ENCODE measurements at places on chromosomes 3 and 15.

- DNase-seq, result no peak
These were observed 21.8 kb upstream of the HES1 start for GRCh38 chr3:194114123-194114522.

DNA sequence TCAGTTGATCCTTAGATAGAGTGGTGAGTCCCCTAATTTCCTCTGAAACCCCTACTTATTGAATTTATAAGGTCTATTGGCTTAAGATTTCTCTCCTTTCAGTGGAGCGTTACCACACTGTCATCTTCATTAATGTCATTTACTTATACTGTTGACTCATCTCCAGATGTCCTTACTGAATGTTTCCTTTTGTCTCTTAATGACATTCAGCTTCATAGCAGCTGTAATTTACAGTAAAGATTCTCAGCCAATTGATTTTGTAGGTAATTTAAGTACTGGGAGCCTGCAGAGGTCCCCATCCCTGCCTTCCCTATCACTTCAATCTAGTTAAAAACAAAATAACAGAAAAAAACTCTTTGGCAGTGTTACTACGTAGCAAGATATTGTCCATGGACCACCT lies 18.8 kb downstream of the STX19 start:
- DNase-seq, result no peak

GRCh38 chr15:94247789-94248638 lies 16.7 kb downstream of the MCTP2 start:
- no peak for DNase-seq

GRCh38 chr3:72665701-72666446 lies 182.4 kb downstream of the SHQ1 start:
- peak; percentile 67 for DNase-seq

DNA sequence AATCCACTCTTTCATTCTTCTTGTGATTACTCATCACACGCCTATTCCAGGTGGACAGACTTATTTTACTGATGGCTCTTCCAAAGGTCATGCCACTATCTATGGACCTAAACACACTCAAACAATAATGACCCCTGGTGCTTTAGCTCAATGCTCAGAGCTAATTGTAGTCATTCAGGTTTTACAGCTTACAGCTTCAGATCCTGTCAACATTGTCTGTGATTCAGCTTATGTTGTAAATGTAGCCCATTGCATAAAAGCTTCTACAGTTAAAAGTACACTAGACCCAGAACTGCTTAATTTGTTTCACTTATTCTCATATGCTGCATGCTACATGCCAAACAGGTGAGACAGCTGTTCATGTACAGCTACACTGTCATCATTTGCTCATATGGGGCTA lies 49.2 kb downstream of the LSM3 start:
- no peak for DNase-seq

DNA sequence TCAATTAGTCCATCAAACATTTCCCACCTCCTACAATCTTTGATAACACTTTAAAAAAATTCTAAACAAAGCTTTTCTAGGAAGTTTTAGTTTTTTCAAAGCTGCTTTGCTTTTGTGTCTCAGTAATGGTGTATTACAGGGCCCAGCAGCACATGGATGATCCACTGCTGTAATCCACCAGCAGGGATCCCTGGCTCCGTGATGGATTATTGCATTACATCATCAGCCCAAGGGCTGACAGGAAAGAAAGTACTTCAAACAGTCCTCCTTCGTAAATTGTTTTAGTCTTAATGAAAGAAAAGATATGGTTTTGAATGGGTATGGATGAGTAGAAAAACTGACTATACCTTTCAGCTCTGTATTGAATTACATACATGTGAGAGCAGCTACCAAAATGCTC lies 688.9 kb upstream of the NAALADL2 start:
- DNase-seq, result no peak

DNA sequence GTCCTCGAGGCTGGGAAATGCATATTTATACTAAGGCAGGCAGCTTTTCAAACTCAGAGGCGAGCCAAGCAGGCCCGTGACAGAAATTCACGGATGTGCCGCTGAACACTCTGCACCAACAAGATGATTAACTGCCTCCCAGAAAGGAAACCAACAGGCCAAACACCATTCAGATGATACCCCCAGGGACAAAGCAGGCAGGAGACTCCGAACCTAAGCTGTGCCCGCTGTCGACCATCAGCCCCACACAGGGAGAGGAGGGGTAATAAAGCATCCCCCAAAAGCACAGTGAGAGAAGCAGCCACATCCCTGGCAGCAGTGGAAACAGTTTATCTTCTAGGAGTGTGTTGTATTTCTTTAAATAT lies 31.8 kb downstream of the ADAMTS17 start:
- DNase-seq, result no peak

GRCh38 chr3:173275740-173276139 lies 121.8 kb upstream of the NLGN1 start:
- peak; percentile 17 for DNase-seq

DNA sequence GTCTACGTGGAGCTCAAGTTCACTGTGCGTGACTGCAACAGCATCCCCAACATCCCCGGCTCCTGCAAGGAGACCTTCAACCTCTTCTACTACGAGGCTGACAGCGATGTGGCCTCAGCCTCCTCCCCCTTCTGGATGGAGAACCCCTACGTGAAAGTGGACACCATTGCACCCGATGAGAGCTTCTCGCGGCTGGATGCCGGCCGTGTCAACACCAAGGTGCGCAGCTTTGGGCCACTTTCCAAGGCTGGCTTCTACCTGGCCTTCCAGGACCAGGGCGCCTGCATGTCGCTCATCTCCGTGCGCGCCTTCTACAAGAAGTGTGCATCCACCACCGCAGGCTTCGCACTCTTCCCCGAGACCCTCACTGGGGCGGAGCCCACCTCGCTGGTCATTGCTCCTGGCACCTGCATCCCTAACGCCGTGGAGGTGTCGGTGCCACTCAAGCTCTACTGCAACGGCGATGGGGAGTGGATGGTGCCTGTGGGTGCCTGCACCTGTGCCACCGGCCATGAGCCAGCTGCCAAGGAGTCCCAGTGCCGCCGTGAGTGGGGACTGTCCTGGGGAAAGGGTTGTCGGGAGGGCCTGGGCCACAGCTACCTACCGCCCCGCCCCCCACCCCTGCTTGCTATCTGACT lies 11.2 kb downstream of the EPHB3 start:
- DNase-seq, result no peak

DNA sequence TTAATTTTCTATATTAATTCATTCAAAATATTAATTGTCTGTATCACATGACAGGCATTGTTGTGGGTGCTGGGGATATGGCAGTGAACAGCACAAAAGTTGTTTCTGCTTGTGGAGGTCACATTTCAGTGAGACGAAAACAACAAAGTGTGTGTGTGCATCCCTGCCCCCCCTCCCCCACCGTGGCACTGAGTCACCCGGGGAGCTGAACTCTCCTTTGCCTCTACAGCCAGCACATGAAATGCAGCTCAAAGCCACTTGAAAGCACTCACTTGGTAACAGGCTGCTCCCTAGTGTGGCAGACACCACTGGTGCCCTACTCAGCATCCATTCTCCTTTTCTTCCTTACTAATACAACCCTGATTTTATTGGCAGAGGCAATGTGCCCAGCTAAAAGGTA lies 16.9 kb upstream of the SCAMP5 start:
- DNase-seq, result no peak

DNA sequence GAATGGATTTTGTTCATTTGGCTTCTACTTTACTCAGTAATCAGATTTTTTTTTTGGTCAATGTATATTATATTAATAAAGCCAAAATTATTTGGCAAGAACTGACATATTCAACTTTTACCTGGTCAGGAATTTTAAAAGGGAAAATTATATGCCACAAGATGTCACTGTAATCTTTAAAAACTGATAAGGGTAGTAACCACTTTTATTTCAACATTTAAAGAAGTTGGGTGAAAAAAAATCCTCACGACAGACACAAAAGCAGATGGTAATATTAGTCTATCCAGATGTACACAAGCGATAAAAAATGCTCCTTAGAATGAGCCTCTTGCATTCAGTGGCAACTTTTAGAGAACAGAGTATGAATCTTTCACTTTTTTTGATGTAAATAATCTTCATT lies 101.9 kb downstream of the SERPINI1 start:
- no peak for DNase-seq

- DNase-seq, result no peak
These were observed 236.3 kb downstream of the MEX3B start for GRCh38 chr15:81809543-81809942.

Data from GM20000 (cell line).